Stimulated activated CD4-positive, alpha-beta T cell treated with anti-CD3 and anti-CD28 coated beads, Interleukin-15, amount 100 ng/mL, for 1 hour (primary cell): ENCODE measurements at places on chromosomes 5 and 9.

GRCh38 chr9:15403155-15403554, 19.5 kb upstream of the SNAPC3 start:
- no peak for DNase-seq

DNA sequence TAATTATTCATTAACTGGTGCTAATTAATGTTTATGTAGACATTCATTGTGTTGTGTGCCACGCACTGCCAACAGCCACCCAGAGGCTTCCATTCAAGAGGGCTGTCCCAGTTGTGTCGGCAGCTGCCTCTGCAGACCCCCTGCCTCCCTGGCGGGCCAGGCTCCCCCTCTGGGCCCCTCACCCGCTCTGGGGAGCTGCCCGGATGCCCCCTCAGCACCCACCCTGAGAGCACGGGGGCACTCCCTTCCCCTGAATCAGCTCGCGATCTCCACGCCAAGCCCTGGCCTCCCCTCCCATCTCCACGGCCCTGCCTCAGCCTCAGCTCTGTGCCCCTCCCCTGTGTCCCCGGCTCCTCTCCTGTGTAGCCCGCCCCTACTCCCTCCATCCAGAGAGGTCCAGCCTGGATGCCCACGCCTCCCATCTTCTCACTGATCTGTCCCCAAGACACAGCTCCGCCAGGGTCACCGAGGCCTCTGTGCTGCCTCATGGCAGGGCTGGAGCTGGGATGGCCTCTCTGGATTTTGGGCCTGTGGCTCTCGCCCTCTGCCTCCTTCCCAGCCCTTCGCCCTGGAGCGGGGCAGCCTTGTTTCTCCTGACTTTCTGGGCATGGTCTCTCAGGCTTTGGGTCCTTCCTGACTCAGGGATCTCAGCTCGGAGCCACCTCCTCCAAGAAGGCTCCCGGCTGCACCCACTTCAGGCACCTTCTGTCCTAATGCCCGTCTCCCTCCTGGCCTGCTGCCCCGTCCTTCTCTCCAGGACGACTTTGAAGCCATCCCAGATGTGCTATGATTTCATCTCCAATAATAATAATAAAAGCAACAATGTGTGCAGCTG, 16.0 kb upstream of the SLC9A3 start:
- DNase-seq: no peak

DNA sequence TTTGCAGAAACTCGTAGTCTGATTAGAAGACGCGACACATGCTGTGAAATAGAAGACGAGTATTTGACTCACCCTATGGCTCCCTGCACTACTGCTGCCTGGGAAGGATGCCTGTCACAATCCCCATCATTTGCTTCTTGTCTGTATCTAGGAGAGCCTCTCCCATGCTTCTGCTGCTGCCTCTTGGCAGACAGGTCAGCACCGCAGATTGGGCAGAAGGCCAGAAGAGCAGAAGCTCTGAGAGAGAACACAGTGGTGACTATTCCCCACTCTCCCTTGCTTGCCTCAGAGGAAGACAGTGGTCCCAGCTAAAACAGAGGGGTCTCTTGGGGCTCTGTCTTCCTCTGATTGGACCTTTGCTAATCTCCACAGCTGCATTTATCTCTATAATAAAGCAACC, 84.0 kb upstream of the SMIM32 start:
- DNase-seq: no peak

DNA sequence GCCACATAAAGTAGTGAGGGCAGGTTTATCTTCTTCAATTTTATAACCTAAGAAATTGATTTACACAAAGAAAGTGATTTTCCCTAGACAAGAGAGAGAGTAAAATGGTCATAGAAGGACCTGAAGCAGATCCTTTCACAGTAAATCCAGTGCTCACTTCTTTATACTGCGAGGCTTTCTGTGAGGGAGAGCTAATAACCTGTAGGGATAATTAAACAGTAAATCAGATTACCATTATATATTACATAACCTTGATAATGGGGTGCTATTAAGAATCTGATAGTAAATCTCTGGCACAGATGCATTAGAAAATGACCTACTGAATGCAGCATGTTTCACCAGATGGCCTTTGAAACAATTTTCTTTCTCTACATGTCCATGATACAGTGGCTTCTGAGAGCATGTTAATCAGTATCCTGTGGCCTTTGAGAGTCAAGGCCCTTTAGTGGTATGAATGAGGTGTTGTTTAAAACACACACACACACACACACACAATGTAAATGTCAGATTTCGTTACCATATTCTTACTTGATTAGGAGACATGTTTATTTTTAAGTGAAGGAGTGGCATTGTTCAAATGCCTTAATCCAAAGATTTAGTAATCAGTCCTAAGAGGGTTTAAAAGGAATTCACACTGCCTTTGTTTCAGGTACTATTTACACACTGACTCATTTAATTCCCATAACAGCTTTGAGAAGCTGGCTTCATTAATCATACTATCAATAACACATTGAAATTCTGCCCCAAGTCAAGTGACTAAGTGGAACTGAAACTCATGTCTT, 124.7 kb downstream of the ALDH1A1 start:
- DNase-seq: no peak

GRCh38 chr9:37968228-37968701, 64.3 kb upstream of the SLC25A51 start:
- no peak for DNase-seq

- no peak for DNase-seq
These were observed 14.8 kb downstream of the C9 start for GRCh38 chr5:39349484-39349883.

DNA sequence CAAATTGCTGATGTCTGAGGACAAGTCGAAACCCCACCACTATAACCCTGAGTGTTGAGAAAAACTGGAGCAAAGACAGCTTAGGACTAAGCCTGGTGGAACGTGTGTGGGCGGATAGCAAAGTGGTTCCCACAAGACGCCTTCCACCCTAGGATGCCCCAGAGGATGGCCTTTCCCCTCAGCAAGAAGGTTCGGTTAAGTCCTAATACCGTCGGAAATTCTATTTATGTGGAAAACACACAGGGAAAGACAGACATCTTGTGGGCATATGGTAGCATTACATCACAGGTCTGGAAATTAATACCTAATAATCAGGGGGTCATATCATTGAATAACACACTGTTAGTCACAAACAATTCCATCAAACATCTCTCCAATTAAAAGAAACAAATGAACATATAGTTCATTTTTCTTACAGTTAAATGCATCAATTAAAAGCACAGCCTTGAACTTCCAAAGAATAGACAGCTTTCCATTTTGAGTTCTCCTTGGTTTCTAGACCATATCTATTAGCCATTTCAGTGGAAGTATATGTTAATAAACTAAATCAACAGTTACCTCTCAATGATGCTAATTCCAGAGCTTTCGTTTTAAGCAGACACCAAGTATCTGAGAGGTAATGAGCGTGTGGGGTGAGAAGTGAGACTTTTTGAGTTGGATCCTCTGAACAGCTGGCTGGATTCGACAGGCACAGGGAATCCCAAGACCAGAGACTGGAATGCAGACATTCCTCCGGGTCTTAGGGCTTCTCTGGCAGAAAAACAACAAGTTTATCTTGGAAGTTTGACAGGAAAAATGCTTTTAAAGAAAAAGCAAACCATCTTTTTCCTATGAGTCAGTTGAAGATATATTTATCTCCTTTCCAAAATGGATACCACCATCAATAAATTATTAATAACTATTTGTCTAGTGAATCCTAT, 2.9 kb upstream of the ICE1 start:
- DNase-seq: no peak

DNA sequence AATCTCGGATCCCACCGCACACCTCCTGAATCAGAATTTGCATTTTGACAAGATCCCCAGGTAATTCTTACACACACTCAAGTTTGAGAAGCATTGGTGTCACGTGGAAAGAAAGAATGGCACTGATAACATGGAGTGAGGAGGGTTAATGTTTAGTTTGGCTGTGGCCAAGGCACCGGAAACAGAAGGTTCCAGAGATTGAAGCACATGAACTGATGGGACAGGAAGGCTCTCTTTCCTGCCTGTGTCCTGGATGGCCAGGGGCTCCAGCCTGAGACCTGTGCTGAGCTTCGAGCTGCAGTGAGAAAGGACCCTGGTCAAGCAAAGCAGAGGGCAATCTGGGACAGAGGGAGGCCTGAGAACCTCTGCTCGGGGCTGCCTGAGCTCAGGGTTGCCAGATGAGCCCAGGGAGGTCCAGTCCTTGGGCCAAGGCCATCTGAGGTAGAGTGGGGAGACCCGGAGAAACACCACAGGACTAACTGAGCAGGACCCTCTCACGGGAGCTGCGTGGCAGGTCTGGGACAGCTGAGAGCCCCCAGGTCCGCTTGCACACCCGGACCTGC, 27.3 kb downstream of the AFAP1L1 start:
- no peak for DNase-seq

- DNase-seq: no peak
These were observed 338.2 kb upstream of the WWC1 start for GRCh38 chr5:167953151-167953798.

- DNase-seq: no peak
These were observed 35.1 kb downstream of the EXOSC2 start for GRCh38 chr9:130728721-130729120.

DNA sequence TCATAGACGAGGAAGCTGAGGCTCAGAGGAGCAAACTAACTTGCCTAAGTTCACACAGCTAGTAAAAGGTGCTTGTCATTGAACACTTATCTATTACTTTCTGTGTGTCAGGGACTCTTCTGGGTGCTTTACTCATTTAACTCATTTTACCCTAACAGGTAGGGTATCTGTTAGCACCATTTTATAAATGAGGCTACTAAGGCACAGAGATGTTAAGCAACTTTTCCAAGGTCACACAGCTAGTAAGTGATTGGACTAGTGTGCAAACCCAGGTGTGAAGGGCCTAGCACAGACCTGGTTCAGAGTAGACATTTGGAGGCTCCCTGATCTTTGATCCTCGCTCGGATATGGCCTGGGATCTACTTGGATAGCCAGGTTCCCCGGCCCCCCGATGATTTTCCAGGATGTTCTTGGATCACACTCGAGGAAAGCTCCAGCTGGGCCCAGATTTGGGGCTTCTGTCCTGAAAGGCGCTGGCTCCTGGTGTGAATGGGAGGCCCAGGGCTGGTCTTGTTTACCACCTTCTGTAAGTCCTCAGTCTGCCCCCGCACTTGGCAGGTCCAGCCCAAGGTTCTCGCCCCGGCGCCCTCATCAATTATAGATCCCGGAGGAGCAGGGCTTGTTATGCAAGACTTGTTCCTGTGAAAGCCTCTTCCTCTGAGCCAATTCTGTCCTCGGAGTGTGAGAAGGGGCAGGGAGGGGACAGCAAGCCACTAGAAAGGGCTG, 37.5 kb downstream of the GSN start:
- no peak for DNase-seq

DNA sequence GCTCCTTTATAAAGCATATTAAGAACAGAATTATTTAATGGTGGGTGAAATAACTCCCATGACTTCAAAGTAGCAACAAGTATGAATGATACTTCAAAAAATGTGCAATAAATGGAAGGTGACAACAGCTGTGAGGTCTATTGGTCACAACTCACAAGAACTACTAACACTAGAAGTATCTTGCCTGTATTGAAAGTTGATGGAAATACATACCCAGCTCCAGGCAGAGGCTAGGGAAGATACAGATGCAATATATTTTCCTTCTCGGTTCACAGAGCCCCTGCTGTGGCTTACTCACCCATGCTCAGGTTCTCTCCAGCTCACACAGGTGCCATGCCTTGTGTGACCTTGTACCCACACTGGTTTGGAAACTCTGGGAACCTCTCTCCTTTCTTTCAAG, 133.8 kb downstream of the LIFR start:
- DNase-seq: no peak

DNA sequence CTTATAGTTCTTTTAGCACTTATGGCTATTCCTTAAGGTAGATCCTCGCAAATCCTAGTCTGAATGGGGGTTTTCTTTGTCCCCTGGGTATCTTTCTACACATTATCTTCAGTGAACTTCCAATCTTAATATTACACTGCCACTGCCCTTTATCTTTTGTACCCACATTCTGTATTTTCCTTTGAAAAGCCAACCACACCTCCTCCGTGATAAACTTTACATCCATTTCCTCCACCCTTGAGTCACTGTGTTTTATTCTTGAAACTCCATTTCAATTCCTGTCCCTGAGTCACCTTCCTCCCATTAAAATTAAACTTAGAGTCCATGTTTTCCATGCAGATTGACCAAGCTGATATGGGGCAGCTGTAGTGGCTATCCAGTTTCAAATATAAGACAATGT, 43.2 kb upstream of the RICTOR start:
- DNase-seq: no peak

- DNase-seq: no peak
These were observed 3.8 kb downstream of the EGR1 start for GRCh38 chr5:138468966-138469539.

- no peak for DNase-seq
These were observed 79.4 kb downstream of the LURAP1L start for GRCh38 chr9:12854221-12854620.

DNA sequence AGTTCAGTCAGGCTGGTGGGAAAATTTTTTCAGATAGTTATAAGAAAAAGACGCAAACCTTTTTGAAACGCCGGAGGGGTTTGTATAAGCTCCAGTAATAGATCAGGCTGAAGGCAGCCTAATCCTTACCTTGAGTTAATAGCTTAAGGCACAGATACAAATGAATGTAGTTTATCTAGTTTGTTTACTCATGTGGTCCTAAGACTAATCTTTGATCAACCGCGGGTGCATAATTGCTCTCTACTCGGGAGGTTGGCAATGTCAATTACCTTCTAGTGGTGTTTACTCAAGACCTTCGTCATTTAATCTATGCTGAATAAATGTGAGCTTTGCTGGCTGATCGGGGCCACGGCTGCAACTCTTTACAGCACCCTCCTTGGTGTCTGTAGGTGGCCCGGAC, 665 bp upstream of the INSL4 start:
- DNase-seq: no peak

GRCh38 chr9:110640736-110641135, 27.9 kb upstream of the MUSK start:
- no peak for DNase-seq

DNA sequence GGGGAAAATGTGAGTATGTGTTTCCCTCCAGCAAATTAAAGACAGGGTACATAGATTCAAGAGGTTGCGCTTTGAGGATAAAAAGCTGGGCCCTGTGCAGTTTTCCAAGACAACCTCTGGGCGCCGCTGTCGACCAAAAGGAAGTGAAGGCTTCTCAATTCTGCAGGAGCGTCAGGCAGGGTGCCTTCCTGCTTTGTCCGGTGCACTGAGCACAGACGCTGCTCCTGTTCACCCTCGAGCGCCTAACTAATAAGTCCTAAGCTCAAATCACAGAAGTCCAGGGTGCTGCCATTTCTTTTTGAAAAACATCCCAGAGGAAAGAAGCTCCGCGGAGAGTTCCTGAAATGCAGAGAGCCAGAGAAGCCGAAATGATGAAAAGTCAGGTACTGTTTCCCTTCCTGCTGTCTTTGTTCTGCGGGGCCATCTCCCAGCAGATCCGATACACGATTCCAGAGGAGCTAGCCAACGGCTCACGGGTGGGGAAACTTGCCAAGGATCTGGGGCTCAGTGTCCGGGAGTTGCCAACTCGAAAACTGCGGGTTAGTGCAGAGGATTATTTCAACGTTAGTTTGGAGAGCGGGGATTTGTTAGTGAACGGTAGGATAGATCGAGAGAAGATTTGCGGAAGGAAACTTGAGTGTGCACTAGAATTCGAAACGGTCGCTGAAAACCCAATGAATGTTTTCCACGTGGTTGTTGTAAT, at the start of gene PCDHGB1:
PCDHGB1 (plus strand) TSS at position 183 of the 703 bp plus-strand sequence; CDS start at position 345, 162 bp downstream.
- no peak for DNase-seq
